ENCODE measurements at places on chromosomes 2 and 18.

DNA sequence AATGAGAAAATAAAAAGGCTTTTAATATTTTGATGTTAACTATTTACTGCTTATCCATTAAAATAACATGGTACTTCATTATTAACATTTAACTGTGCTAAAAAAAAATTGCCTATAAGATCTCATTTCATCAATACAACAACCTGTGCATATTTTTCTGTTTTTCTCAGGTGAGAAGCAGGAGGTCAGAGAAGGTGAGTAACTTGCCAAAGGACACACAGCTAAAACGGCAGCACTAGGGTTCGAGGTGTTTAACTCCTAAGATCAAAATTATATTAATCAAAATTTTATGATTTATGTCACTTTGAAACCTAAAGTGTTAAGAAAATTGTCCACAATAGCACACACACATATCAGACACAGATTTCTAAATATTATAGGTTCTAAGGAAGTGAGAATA, 366.0 kb downstream of the TGIF1 start:
- no peak for DNase-seq

DNA sequence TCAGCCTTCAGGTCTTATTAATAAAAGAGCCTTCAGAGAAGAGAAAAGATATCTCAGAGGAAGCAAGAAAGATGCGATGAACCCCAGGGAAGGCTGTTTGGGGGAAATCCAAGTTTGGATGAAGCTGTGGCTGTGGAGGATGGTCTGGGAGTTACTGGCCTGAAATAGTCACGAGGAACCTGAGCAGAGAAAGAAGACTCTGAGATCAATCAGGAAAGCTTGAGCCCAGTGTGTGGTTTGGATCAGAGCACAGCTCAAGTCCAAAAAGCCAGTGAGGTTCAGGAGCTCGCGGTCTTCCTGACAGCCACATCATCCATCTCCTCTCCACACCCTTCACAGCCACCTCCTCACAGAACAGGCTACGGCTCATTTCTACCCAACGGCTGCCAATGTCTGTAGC, 87.4 kb upstream of the SERPINE2 start:
- no peak for DNase-seq

- no peak for DNase-seq
Observed at GRCh38 chr2:202049840-202050239, 16.2 kb downstream of the FZD7 start.

DNA sequence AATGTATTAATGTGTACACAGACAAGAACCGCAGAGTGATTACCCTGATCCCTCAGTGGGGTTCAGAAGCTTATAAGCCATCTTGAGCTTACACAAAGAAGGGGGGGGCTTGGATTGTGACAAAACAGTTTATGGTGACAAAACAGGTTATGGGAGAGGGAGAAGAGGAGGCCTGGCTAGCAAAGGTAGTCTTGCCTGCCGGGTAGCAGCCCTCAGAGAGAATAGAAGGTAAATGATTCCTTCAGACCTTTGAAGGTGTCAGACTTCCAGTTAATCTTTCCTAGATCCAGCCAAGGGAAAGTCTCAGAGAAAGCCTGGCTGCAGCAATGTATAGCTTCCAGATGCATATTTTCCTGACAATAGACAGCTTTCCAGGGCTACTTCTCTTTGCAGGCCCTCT, 44.6 kb upstream of the RAPH1 start:
- no peak for DNase-seq

- peak; percentile 44 for DNase-seq
Observed at GRCh38 chr2:71667256-71668182, 214.2 kb downstream of the DYSF start.

- no peak for DNase-seq
Observed at GRCh38 chr2:149559341-149560068, 28.1 kb downstream of the MMADHC start.

DNA sequence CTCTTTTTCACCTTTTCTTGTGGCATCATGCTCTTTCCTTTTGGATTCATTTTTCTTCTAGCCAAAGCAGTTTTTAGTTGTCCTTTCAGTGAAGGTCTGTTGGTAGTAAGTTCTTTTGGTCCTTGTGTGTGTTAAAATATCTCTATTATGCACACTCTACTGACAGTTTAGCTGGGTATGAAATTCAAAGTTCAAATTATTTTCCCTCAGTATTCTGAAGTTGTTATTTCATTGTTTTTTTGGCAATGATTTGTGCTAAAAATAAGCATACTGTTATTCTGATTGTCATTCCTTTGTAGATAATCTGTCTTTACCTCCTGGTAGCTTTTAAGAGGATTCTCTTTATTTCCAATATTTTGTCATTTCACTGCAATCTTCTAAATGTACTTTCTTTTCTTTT, 53.1 kb upstream of the COX7A2L start:
- no peak for DNase-seq

Measured in islet precursor cell (in vitro differentiated cells).